NCI-H460 (cell line): ENCODE measurements at places on chromosomes 3 and 15.

- no peak for DNase-seq
Measured at GRCh38 chr3:51355891-51356578, 29.1 kb upstream of the MANF start.

GRCh38 chr3:69639851-69640250 is 99.4 kb upstream of the MITF start:
- no peak for DNase-seq

DNA sequence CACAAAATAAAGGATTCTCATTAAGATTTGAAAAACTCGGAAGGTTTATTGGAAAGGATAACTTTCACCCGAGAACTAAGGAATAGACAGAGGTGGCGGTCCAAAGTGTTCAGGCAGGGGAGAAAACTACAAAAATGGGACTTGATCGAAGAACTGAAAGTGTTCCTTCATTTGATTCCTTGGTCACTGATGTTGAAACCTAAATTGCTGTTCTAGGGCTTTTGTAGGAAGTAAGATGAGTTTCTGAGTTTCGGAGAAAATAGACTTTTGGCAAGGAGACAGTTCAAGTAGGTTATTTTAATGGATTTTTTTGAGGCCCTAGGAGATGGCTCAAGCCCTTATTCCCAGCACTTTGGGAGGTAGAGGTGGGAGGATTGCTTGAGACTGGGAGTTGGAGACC is 1.4 kb downstream of the TRIP4 start:
- DNase-seq = no peak

DNA sequence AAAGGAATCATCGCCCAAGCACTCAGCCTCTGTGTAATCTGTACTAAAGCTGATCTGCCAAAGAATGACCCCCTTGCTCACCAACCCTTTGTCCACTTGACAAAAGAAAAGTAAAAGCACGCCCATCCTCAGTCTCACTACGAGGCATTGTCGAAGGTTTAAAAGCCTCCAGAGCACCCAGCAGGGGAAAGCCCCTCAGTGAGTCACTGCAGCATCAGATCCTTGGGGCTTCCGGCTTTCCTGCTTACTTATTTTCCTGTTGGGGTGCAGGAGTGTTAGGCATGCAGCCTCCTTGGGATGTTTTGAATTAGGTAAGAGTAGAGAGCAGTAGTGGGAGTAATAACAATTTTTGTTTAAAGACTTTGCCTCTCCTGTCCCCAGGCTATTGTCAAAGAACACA is 216.1 kb downstream of the MTHFS start:
- DNase-seq = no peak

GRCh38 chr3:57805266-57805665 is 49.2 kb downstream of the SLMAP start:
- no peak for DNase-seq
